ENCODE measurements at places on chromosomes 1 and 21.

DNA sequence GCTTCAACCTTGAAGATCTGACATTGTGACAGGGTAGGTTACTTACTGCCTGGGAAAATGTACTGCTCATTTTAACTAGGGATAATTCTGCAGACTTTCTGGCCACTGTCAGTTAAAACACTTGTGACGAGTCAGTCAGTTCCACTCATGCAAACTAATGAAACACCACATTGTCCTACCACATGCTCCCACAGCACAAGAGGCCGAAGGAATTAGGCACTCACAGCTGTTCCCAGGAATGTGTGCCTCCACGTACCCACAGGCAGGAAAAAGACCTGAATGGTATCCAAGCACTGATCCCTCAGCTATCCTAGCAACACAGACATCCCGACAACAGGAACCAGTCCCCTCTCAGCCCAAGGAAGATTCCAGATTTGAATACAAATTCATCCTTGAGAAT lies 12.3 kb downstream of the BCAR3 start:
- DNase-seq, result no peak

DNA sequence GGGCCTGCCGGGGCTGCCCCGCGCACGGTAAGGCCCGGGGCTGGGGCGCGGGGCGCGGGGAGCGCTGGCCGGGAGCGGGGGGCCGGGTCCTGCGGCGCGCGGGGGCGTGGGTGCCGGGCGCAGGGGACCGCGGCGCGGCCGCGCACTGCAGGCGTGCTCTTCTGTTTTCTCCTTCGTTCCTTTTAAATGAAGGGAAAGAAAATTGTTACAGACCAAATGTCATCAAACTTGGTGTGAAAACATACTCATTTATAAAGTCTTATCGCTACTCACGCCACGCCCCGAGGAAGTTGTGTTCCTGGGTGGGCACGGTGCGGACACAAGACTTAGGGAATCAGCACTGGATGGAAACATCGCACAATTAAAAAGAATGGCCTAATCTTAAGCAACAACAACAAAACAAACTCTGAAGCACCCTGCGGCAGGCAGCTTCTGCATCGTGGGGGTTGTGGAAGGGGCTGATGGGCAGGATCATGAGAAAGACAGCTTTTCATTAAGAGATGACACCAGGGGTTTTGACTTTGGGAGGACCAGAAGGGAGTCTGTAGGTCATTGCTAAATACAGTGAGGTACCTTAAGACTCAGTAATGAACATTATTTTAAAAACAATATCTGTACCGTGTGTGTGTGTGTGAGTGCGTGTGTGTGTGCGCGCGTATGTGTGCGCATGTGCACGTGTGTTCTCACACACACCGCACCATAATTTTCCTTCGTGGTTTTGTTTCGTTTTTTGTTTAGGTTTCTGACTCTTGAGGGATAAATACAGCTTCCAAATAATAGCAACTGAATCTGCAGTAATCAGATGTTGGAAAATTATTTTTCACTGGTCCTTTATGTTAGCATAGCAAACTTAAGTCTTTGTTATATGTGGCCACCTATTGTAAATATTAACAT lies 548 bp downstream of the B3GALT5 start:
- DNase-seq, result no peak

DNA sequence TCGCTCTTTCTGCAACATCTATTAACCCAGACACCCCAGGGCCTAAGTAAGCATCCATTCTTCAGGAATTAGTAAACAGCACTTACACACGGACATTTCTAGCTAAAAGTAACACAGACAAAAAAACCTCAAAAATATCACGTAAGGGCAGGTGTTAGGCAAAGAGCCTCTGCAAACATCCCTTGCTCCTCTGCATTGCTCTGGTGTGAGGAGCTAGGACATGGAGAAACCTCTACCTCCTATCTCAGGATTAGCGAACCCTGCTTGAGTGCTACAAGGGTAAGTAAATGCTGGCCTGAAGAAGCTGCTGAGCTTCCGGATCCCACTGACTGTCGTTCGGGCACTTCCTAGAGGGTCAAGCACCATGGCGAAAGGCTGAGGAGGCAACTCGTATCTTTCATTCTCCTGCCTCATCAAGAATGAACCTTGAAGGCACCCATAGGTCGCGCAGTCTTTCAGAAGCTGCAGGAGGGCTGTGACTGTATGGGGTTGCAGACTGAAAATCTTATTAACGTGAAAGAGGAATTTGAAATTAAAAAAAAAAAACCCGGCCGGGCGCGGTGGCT lies 2.1 kb downstream of the PTGER3 start:
- DNase-seq, result no peak

GRCh38 chr1:9671377-9672140 lies 20.0 kb downstream of the PIK3CD start:
- DNase-seq, result no peak

- no peak for DNase-seq
These were observed 134.0 kb upstream of the DPYD start for GRCh38 chr1:98054786-98055185.

DNA sequence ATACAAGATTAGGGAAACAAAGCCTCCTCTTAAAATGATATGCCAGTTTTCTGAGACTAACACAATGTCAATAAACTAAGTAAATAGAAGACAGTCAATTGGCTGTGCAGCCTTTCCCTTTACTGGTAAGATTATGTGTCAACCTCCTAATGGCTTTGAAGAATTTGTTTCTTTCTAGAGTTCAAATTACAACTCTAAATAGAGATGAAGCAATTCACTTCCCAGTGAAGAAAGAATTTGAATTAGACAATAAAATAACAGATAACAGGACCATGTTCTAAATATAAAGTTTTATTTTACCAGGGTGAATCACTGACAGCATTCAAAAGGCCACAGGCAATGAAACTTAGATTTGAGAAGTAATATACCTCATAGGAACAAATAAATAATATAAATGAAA lies 680.3 kb downstream of the PLA2G4A start:
- DNase-seq, result peak; percentile 6

- no peak for DNase-seq
These were observed 6.2 kb downstream of the FH start for GRCh38 chr1:241513378-241513777.

DNA sequence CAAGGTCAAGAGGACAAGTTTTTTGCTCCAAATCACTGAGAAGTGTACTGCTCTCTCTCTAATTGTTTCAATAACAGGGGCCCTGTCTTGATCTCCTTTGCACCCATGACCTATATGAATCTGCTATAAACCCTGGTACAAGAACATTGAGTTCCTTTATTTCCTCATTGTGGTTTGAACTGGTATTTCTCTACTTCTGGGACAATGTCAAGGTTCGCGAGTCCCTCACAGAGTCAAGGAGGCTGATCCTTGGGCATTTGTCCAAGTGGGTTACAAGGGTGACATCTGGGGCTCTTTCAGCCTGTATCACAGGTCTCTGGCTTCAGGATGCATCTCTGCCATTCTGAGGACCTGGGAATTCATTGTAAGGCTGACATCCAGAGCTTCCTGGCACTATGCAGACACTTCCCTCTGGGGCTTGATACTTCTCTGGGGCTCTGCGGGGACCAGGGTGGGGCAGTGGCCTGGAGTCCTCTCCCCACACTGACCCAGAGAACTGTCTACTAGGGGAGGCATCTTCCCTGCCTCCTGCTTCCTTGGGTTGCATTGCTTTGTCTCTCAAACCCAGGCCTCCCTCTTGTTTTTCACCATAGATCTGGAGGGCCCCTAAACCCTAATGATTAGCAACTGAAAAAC lies 22.5 kb upstream of the ZNF648 start:
- no peak for DNase-seq

GRCh38 chr1:79859212-79859948 lies 852.9 kb upstream of the ADGRL4 start:
- no peak for DNase-seq

- DNase-seq, result no peak
These were observed at the start of gene DMRTB1 for GRCh38 chr1:53459321-53460175. Gene DMRTB1, plus strand, starts transcription at chr1:53459399. Its CDS starts 55 bp downstream, at chr1:53459454.

GRCh38 chr1:245051349-245052221 lies 103.2 kb upstream of the KIF26B start:
- DNase-seq, result no peak

GRCh38 chr1:230286890-230287269 lies 139.3 kb downstream of the PGBD5 start:
- no peak for DNase-seq

DNA sequence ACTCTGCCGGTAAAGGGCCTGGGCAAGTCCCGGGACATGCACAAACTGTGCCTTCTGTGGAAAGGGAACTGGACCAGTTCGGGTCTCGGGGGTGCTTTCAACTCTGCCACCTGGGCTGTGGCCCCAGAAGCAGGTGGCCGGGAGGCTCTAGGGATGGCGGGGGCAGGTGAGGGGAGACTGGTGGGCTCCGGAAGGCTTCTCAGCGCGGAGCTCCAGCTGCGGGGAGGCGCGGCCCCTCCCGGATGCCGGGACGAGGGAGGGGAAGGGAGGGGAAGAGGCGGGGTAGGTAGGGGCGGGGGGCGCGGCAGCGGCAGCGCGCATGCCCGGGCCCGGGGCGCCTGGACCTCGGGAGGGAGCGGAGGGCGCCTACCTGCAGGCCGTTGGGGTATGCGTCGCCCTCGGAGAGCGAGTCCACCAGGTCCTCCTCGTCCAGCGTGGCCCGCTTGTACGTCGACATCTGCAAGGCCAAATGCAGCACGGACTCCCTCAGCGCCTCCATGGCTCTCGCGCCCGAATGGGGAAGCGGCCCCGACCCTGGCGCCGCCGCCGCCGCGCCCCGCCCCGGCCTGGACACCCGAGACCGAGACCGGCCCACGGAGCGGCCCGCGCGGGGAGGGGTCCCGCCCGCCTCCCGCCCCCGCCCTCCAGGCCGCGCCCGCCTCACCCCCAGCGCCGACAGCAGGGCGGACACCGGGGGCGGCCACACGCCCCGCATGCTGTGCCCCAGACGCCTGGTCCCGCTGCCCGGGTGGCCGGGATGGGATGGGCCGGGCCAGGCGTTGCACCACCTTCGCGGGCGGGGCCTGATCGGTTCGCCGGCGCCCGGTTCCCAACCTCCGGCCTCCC lies at the start of gene ECE1:
TSS of gene ECE1 (minus strand) at position 764 of the 846 bp plus-strand sequence. CDS start at position 715, 49 bp downstream.
- DNase-seq, result peak; percentile 44

GRCh38 chr1:48571303-48571987 lies 99.4 kb upstream of the SPATA6 start:
- DNase-seq, result no peak

DNA sequence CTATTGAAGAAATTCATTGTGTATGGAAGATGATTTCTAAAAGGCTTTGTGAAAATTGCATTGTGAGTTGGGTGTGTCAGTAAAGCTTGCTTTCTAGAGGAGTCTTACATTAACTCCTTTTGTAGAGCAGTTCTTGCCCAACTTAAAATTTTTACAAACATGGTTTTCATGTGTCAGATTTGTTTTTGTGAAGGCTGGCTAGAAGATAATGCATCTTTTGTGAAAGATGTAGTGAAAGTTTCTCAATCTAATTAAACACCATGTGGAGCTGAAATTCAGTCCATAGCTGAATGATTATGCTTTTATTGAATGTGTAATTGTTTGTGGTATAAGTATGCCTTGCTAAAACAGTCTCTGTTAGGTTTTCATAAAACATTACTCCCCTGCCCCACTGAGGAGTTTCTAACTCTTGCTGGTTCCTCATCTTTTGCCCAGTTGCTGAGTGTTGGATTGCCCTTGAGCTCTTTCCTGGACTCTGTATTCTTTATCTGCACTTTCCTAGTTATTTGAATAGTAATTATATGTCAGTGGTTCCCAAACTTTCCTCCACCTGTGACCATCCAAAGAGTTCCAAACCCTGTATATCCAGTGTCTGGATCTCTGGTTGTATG lies 38.0 kb downstream of the KCTD3 start:
- DNase-seq, result no peak

GRCh38 chr1:43241413-43241836 lies 28.4 kb upstream of the TMEM125 start:
- no peak for DNase-seq

DNA sequence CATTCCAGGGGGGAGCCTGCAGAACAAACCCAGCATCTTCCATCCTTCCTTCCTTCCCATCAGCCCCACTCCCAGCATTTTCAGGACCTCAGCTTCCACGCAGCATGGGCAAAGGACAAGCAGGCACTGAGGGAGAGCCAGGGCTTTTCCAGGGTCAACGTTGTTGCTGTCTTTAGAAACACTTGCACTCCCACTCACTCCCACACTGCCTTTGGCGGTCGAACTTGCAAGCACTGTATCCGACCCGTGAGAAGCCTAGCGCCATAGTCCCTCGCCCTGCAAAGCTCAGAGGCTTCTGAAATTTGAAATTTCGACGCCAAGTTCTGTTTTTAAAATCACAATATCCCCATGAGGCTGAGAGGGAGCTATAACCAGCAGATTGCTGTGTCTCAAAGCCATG lies 47.4 kb downstream of the KCNAB2 start:
- no peak for DNase-seq

DNA sequence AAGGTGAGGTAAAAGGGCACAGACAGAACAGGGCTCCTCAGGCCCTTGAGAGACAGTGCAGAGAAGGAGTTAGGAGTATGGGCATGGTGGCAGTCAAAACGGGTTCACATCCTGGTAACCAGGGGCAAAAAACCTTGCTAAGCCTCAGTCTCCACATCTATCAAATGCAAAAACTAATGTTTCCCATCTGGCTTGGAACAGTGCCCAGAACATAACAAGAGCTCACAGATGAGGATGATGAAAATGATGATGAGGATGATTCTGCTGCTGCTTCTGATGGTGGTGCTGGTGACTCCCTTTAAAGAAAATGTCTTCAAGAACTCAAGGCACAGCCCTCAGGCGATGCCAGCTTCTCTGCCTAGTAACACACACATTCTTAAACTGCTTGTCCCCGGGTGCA lies 24.1 kb downstream of the HHIPL2 start:
- no peak for DNase-seq

GRCh38 chr1:200330741-200331428 lies 79.0 kb downstream of the ZNF281 start:
- no peak for DNase-seq

GRCh38 chr1:108551137-108551862 lies 8.6 kb upstream of the EEIG2 start:
- no peak for DNase-seq

DNA sequence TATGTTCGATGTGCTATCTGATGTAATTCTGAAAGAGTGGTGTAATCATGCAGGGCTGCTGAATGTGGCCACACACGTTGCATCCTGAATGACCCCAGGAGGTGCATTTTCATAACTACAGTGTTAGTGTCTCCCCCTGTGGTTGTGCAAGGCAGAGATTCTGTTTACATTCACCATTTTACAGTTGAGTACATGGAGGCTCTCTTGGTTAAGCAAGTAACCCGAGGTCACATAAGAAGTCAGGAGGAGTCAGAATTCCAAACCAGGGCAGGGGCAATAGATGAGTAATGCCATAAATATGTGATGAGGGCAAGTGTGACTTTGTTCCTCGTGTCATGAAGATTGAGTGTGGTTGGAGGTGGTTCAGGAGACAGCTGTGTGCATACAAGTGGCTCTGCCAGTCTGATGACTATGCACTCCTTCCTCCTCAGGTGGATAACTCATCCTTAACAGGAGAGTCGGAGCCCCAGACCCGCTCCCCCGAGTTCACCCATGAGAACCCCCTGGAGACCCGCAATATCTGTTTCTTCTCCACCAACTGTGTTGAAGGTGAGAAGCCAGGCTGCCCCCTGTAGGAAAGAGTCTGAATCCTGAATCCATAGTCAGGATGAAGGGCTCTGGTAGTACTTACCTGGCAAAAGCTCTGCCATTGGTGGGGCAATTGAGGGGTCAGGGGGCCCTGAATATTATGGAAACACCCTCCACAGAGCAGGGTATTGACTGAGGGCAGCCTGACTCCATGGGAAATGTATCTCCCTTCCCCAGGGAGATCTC lies 9.3 kb downstream of the ATP1A2 start:
- DNase-seq, result no peak

- no peak for DNase-seq
These were observed 154.2 kb downstream of the ASTN1 start for GRCh38 chr1:177010211-177010825.

Data from NCI-H1105 (cell line).